NCI-H2107 (cell line): ENCODE measurements at places on chromosomes 6 and 20.

- DNase-seq = no peak
Measured at GRCh38 chr6:17200395-17200794, 80.8 kb upstream of the RBM24 start.

GRCh38 chr6:108655806-108656651 is 95.3 kb downstream of the FOXO3 start:
- no peak for DNase-seq

DNA sequence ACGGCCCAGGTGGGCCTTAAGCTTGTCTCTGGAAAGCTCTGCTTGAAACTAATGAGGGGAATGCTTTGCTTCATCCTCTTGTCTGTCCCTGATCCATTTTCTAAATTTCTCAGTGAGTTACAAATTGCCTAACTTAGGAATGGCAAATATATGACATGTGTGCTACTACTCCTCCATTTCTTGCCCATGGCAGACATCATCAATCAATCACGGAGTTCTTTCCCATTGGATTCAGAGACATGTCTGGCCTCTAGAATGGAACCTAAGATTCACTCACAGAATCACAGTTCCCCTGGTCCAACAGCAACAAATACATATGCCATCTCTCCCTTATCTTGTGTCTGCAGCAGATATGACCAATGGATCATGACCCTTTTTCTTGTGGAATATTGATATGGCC is 6.6 kb upstream of the BPIFB4 start:
- DNase-seq = no peak

DNA sequence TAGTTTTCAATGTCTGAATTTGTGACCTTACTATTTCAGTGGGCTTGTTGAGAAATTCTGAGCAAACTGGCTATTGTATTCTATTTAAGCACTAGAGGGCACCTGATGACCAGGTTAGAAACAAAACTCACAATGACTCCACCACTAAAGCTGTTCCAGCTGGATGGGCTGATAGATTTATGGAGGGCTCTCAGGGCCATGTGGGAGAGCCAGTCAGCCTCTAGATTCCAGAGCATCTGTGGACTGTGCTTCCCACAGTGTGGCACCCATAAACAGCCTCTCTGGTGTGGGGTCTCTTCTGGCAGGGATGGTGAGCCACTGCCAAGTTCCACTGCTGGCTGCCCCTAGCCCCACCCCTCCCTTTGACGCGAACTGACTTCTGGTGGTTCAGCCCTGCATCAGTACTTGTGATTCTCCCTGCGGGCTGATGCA is 29.2 kb downstream of the C6orf58 start:
- peak; percentile 22 for DNase-seq

GRCh38 chr6:13216236-13217014 is 111.9 kb downstream of the TBC1D7 start:
- DNase-seq = no peak

DNA sequence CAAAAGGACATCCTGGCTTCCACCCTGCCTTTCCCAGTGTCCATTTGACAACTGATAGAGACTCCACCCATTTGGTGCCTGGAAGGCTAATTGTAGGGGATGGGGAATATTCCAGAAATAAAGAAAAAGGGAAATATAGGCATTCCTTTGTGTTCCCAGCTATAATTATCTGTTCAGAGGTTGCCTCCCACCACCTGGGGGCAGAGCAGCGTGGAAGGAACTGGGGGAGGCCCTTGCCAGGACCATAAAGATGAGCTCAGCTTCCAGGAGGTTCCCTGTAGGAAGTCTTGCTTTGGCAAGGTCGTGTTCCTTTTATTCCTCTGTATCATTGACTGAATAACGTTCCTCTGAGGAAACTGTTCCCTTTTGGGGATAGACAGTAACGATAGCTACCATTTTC is 214.7 kb downstream of the TFAP2C start:
- no peak for DNase-seq

GRCh38 chr20:16821211-16822089 is 73.3 kb downstream of the OTOR start:
- no peak for DNase-seq

GRCh38 chr20:52142757-52143156 is 48.8 kb downstream of the ZFP64 start:
- no peak for DNase-seq

GRCh38 chr6:3830806-3831205 is 18.4 kb upstream of the FAM50B start:
- DNase-seq = no peak

GRCh38 chr20:16712511-16712947 is 17.3 kb upstream of the SNRPB2 start:
- DNase-seq = no peak

DNA sequence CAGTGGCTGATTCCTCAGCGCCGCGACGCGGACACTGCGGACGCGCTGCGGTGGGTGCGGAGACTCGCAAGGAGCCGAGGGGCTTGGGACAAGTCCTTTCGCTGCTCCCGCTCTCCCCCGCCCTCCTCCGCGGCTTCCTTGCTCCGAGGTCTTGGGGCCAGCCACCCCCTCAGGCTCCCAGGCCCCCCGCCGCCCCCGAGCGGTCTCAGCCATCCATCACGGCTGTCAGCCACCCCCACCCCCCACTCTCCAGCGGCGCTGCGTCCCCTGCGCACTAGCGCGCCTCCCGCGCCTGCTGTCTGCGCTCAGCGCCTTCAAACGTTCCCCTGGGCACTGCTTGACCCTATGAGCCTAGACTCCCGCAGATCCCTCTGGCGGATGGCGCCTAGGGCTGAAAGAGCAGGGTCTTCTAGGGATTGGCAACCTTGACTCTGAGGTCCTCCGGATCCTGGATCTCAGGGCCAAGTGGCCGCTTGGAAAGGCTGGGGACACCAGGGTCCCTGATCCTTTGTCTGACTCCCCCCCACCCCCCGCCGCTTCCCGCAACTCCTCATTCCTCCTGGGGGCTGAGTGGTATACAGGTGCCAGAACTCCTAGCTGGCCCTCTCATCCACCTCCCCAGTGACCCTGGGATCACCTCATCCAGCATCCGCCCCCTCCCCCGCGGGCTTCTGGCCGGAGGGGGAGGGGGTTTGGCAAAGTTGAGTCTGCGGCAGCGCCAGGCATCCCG is 1.4 kb downstream of the SLC12A5 start:
- no peak for DNase-seq

GRCh38 chr6:35694462-35694861 is 5.7 kb upstream of the FKBP5 start:
- DNase-seq = no peak

GRCh38 chr20:10282979-10283456 is 64.4 kb downstream of the SNAP25 start:
- no peak for DNase-seq

DNA sequence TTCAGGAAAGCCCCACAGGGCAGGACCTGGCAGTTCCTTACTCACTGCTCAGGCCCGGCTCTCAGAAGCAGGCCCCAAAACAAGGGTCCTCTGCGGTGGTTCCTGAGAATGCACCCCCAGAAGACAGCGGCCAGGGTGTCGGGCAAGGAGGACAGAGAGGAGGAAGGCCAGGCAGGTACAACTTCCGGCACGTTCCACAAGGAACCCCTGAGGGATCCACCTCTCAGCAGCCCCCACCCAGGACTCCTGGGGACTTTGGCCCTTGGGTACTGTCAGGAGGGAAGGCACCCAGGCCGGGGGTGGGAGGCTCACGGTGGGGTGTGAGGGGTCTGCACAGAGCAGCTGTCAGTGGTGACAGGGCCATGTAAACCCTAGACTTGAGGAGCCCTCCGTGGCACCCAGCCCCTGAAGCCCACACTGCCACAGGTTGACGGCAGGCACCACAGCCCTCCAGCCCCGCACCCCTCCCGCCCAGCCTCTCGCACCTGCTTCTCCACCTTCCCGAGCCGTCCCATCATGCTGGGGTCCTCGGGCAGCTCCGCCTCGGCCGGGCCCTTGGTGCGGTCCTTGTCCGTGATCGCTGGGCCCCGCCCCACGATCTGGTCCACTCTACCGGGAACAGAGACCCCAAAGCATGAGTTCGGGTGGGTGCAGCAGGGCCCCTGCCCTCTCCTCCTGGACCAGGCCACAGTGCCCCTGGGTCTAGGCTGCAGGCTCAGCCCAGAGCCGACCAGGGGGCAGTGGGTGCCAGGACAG is 47.0 kb upstream of the CHRNA4 start:
- DNase-seq = no peak
